ENCODE measurements at places on chromosomes 6 and 20.

DNA sequence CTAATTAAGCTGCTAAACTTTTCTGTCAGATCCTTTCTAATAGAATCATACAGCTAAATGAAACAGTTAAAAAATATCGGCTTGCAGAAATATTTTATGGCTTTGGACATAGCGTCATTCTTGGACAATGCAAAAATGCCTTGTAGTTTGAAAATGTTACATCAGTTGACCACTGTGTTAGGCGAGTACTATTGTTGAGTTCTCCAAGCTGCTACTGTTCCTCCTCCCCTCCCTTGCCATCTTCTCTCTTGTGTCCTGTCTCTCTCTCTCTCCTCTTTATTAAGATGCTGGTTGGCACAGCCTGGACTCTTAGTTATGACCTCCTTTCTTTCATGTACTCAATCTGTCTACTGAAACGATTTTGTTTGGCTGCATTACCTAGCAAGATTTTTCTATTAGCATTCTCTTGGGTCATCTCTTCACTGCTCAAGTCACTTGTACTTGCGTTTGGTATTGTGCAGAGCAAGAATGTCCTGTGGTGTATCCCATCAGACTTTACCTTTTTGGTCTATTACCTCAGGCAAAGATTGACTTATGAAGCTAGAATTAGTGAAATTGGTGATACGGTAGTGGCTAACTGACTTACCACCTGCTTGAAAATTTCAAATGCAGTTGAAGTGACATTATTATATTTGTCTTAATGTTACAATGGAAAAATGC is 127.9 kb downstream of the FARS2 start:
- no peak for DNase-seq

DNA sequence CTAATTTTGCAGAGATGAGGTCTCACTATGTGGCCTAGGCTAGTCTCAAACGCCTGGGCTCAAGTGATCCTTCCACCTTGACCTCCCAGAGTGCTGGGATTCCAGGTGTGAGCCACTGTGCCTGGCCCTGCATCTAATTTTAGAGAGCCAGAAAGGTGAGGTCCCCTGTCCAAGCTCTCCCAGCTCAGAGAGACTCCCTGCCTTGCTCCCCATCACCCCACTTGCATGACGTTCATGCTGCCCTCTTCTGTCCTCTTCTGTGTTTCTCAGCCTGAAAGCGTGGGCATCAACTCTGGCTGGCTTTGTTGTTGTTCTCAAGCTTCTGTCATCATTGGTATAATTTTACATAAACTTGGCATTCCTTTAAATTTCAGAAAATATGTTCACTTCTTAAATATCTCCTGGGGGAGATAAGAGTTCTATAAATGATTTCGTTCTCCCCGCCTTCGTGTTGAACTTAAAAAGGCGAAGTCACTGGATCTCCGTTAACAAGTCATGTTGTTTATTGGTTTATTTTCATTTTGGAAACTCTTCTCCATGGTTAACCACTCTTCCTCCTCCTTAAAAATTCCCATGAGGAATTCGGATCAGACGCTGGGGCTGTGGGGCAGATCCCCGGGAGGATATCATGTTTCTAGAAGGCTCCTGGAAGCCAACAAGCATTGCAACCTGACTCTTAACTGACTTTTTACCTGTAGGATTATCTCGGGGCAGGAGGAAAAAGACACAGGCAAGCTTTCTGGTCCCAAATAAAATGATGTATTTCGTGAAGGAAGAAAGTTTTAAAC is 13.2 kb upstream of the PARD6B start:
- DNase-seq: peak; percentile 51

GRCh38 chr6:41966961-41967311 is 25.3 kb upstream of the CCND3 start:
- no peak for DNase-seq

GRCh38 chr6:82263916-82264315 is 16.4 kb upstream of the IBTK start:
- DNase-seq: no peak

GRCh38 chr6:88262332-88262731 is 96.2 kb upstream of the CNR1 start:
- DNase-seq: no peak

DNA sequence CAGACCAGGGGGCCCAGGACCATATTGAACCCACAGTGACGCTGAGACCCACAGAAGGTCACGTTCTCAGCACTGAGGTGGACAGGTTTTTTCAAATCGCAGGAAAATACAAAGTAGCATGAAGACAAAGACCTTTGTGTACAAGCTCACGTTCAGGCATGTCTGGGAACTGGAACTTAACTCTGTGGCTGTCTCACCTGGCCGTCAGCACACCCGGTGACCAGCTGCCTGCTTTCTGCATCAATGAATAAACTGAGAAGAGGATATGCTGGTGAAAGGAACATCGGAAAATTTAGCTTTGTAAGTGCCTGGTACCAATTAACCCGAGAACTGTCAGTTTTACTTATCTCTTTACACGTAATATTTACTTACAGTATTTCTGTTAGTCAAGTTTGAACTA is 36.5 kb downstream of the WDR27 start:
- no peak for DNase-seq

GRCh38 chr6:71393981-71394432 is 105.4 kb downstream of the OGFRL1 start:
- DNase-seq: no peak

DNA sequence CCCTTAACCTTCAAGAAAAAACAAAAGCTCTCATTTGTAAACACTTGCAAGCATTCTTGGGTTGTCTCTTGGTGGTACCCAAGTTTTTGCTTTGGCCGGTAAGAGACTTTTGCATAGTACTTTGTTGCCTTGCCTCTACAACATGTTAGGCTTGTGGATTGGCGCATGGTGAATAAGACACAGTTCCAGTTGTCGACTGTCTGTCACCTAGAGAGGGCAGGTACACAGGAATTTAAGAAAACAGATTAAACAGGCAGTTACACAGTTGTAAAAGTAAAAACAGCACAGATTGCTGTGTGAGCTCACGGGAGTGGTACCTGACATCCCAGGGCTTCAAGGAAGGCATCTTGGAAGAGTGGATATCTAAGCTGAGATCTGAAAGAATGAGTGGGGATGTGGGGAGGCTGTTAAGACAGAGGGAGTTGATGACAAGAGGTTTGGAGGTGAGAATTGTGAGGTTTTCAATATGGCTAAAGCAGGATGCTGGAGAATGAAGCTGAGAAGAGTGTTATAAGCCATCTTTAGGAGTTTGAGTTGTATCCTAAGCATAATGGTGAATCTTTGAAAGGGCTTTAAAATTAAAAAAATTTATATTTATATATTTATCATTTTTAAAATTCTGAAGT is 19.2 kb downstream of the UTRN start:
- no peak for DNase-seq

DNA sequence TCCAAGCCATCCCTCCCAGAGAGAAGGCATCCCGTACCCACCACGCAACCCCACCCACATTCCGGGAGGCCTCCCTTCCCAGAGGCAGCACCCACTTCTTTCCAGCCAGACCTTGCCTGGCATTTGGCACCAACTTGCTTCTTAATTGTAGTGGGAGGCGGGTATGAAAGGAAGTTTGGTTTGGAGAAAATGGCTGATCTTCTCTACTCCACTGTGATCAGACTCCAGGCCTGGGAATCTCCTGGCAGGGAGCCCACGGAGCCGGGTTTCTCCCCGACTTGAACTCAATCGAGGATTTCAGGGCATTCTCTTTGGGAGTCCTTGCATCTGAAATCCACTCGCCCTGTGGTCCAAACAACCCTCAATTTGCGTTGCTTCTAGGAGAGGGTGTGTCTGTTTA is 107.1 kb downstream of the ZDHHC14 start:
- DNase-seq: no peak

DNA sequence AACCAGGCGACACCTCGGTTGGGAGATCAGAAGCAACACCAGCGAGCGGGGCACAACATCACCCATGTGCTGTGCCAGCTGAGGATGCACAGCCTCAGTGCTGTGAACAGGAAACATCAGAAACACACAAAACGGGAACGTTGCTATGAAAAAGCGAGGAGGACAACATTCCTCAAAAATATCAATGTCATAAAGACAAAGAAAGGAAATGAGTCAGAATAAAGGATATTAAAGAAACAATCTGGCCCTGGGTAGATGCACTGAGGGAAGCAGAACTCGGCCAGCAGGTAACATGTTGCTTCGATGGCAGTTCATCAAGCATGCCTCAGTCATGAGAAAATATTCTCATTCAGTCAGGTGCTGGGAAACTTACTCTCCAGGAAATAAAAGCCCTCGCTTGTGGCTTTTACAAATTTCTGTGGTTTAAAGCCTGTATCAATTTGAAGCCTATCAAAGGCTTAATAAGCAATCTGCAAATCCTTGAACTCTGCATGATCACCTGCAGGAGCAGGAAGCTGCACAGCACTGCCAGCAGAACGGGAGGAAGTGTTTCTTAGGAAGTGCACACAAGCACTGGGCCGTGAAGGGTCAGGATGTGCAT is 77.5 kb downstream of the GINS1 start:
- DNase-seq: no peak

- no peak for DNase-seq
These were observed 108.7 kb downstream of the FYN start for GRCh38 chr6:111764238-111765175.

- no peak for DNase-seq
These were observed 18.1 kb downstream of the LEMD2 start for GRCh38 chr6:33770833-33771145.
